Kasumi-1 (cell line): ENCODE measurements at places on chromosomes 12 and 14.

DNA sequence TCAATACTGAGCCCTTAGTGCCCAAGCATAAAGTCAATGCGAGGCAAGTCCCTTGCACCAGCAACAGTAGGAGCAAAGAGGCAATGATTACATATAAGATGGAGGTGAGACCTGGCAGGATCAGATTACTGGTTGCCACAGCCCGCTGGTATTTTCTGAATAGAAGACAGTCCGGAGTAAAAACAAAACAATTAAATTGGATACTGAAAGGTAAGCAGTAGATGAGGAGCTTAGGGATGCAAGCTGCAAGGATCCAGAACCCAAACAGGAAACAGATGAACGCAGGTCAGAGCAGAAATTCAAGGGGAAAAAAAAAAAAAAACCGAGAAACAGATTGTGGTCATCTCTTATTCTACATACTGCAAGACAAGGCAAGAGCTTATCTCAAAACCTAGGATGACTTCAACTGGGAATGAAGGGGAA is 119.6 kb downstream of the MED13L start:
- DNase-seq, result no peak

DNA sequence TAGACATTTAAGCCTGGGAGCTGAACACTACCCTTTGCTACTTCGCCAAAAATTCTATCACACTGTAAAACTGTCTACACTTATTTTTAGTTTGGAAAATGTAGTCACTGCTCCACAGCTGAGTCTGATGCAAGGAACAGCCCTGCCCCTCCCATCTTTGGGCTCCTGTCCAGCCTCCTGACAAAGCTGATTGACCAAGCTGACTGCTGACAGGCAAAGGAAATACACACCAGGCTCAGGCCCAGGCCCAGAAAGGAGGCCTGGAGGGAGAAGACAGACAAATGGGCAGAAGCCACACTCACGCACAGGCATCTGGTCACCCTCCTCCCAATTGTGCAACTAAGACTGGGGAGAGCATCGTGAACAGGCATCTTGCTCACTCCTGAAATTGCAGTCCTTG is 55.3 kb downstream of the ISCA2 start:
- no peak for DNase-seq

DNA sequence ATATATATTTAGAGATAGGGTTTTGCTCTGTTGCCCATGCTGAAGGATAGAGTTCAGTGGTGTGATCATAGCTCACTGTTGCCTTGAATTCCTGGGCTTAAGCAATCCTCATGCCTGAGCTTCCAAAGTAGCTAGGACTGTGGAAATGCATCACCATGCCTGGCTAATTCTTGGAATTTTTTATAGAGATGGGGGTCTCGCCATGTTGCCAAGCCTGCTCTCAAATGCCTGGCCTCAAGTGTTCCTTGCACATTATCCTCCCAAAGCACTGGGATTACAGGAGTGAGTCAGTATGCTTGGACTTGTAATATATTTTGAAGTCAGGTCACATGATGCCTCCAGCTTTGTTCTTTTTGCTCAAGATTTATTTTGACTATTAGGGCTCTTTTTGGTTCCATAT is 178.0 kb downstream of the RPAP3 start:
- no peak for DNase-seq

GRCh38 chr14:94079891-94080620 is 946 bp downstream of the DDX24 start:
- DNase-seq, result peak; percentile 16

- DNase-seq, result no peak
These were observed 75.2 kb upstream of the TMCC3 start for GRCh38 chr12:94725375-94726168.

DNA sequence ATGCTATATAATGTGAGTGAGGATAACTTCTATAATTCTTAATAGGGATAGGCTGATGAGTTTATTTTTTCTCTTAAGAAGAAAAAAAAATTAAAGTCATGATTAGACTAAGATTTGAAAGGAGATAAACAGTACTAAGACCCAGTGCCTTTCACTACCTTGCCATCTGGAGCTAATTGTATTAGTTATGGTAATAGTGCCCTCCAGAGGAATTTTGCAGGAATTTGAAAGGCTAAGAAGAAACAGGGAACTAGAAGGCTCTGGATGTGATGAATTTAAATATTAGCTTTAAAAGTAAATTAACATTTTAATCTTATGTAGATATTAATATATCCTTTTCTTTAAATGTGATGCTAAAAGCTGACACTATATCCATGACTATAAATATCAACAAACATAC is 36.6 kb upstream of the PIK3C2G start:
- DNase-seq, result peak; percentile 94

- DNase-seq, result no peak
These were observed 204.3 kb upstream of the FRMD6 start for GRCh38 chr14:51447411-51447810.

DNA sequence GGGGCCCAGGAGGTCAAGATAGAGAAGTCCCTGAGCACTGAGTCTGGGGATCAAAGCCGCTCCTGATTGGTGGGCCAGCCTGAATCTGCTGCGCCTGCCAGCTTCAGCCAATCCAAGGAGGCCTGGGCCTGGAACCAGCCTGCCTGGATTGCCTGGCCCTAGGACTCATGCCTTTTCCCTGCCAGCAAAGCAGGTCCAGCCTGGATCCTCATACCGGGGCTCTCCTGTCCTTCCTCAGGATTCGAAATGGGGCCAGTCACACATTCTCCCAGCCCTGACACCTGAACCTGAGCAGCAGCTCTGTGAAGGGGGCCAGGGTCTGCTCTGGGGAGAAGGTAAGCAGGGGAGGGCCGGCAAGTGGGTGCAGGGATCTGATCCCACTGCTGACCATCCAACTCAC is 81.9 kb downstream of the NINJ2 start:
- no peak for DNase-seq

DNA sequence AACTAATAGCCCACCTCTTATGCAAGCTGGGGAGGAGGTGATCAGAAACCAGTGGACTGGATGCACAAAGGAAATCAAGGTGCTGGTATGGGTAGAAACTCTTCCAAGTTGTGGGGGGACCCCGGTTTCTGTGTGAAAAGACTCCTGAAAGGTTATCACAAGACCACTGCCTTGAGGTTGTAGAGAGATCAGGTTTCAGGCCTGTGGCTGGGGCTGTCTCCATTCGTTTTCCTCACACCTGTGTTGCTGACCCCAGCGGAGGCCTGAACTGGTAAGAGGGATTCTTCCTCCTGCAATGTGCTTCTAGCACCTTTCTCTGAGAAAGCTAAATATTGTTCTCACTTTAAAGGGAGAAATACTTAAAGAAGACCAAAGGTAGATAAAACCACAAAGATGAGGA is 9.3 kb upstream of the OR4K5 start:
- no peak for DNase-seq

DNA sequence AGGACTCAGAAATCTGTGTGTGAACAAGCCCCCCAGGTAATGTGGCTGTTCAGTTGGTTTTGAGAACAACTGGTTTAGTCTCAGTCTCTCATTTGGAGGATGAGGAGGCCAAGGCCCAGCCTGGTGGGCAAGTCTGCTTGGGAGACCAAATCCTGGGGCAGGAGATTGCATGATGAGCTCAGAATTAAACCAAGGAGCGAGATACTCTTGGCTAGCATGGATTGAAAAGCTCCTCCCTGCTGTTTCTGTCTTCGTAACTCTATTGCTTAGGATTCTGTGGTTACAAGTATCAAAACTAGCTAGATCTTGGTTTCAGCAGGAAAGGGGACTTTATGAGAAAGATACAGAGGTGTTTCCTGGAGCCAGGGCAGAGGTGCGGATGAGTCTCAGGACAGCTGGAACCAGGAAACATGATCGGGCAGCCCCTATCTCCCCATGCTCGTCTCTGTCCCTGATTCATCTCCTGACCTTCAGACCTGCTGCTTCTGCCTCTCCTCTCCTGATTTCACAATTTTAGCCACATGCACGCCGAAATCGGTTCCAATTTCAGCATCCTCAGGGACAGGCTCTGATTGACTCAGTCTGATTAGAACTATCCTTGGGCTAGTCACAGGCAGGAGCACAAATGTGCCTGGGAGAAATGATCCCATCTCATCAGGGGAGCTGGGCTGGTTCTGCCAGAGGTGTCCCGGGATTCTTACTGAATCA is 40.2 kb upstream of the RIN3 start:
- no peak for DNase-seq

DNA sequence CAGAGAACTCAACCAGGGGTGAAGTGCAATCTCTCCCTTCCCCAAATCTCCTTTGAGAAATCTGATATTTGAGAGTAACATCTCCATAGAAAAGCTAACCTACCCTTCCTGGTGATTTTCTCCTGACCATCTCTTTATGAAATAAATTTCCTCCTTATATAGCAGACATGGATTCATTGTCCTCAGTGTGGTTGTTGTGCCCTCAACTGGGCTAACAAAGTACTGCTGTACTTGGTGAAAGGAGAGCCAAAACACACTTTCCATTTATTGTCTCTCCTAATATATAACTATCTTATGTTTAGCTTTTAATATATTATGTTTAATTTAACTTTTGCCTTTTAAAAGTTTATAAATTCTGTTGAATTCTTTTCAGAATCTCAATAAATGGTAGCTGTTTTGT is 65.1 kb upstream of the SLCO1B1 start:
- peak; percentile 32 for DNase-seq

DNA sequence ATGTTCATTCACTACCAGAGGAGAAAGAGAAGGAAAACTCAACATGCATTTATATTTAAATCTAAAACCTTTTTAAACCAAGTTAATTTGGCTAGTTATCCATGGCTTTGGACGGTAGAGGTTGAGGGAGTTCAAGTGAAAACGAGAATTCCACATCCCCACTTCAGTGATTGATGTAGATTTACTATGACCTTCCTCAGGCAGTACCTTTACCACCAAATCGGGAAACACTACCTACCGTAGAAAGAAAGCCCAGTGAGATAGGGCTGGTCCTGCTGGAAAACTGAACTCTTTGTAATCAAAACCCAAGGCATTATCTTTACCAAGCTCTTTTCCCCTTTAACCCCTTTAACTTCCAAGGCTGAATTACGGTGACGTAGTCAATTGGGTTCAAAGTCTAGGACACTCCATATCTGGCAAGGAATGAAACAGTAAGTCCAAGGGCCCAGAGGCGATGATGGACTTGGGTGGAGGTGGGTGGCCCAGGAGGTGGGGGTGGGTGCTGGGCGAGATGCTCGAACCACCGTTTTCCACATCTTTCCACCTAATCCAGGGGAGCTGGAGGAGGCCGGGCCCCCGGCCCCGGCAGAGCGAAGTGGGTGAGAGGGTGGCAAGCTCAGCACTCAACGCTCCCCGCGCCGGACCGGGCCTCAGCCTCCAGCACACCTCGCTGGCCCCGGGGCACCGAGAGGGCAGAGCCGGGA is 618 bp downstream of the SEC23A start:
- DNase-seq, result peak; percentile 9

DNA sequence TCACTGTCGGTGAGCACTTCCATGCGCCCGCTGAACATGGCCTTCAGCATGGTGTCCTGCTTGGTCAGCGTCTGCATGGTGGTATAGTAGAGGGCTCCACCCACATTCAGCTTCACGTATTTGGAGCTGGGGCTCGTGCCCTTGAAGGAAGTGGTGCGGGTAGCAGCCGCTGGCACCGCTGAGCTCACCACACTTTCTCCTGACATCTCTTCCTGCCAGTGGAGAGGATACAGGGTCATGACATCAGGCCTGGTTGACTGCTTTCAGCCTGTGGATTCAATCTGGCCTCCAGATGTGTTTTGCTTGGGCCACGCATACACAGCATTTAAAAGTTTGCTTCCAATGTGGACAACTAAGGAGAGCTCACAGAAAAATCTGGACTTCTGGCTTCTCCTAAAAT is 7.6 kb downstream of the KCTD10 start:
- DNase-seq, result no peak

DNA sequence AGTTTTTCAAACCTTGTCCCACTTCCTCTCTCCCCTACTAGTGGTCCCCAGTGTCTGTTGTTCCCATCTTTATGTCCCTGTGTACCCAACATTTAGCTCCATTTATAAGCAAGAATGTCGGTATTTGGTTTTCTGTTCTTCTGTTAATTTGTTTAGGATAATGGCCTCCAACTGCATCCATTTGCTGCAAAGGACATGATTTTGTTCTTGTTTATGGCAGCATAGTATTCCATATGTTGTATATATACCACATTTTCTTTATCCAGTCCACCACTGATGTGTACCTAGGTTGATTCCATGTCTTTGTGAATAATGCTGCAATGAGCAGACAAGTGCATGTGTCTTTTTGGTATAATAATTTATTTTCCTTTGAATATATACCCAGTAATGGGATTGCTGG is 52.2 kb downstream of the FAM186A start:
- no peak for DNase-seq

- DNase-seq, result no peak
These were observed 10.7 kb downstream of the DAAM1 start for GRCh38 chr14:59199205-59199604.

DNA sequence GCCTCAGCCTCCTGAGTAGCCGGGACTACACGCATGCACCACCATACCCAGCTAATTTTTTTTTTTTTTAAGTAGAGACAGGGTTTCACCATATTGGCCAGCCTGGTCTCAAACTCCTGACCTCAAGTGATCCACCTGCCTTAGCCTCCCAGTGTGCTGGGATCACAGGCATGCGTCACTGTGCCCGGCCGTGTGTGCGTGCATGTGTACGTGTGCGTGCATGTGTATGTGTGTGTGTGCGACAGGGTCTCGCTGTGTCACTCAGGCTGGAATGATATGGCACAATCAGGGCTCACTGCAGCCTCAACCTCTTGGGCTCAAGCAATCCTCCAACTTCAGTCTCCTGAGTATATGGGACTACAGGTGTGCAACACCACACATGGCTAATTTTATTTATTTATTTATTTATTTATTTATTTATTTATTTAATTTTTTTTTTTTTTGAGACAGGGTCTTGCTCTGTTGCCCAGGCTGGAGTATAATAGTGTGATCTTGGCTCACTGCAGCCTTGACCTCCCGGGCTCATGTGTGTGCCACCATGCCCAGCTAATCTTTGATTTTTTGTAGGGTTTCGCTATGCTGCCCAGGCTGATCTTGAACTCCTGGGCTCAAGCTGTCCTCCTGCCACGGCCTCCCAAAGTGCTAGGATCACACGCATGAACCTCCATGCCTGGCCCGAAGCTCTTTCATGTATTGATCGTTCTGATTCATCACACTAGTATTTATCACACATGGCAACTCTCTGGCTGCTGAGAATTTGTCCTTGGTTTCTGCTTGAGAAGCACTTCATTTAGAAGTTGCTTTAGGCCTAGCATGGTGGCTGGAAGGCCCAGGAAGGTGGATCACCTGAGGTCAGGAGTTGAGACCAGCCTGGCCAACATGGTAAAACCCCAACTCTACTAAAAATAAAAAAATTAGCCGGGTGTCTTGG is 35.9 kb upstream of the CLIP1 start:
- no peak for DNase-seq

DNA sequence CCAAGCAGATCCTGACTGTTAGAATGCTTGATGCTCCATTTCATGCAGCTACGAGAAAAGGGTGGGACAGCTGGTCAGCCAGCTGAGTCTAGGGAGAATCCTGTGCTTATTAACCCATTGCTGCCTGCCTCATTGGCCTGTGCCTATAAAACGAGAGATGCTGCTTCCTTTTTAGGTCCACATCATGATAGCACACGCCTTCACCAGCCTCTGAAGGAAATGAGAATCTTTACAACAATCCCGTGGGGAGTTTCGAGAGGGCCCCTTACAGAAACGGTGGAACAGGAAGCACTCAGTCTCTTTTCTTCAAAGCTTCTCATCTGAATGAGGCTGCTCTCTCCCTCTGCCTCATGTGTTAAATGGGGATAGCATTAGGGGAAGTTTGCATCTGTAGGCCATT is 147.3 kb upstream of the RFLNA start:
- DNase-seq, result no peak
